ENCODE measurements at places on chromosomes 5 and 9. TPM values are rescaled to one million over a fixed set of nuclear protein-coding genes. Genes with fewer than 3 reads are reported as not detected.

ANKRD34B gene
- under 0.01 TPM for total RNA-seq

FAM81B gene
- 1.0 TPM for total RNA-seq

SNCB gene
- not detected for total RNA-seq

GMCL2 gene
- total RNA-seq, result not detected

INSL4 gene
- not detected for total RNA-seq

BARHL1 gene
- not detected for total RNA-seq

REEP2 gene
- 7.3 TPM for total RNA-seq

GTF3C5 gene
- 28.2 TPM for total RNA-seq

MEIKIN gene
- total RNA-seq, result 0.52 TPM
